Caco-2 (cell line): ENCODE measurements at places on chromosomes 5 and 9. TPM values are rescaled to one million over a fixed set of nuclear protein-coding genes. Genes with fewer than 3 reads are reported as not detected.

DNA sequence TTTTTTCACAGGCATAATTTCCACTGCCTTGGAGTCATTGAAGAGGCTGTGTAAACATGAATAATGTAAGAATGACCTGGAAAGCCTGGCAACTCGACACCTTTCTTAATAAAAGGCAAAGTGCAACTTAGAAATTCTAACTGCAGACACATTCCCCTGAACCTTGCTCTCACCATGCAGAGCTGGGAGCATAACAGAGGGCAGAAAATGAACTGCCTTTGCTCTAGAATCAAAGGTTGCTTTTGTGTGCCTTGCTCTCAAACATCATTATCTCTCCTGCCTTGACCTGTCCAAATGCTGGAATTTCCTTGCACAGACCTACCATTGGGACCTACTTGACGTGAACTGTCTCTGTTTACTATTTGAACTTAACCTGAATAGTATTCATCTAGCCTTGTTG, 462.0 kb upstream of the ZNF462 start:
- no peaks in the 10 kb centered on the region for H3K27me3 ChIP-seq
- no peak overlapping the region for H3K27ac ChIP-seq
- H3K4me3 ChIP-seq = no peak overlapping the region
- no peaks in the 10 kb centered on the region for H3K36me3 ChIP-seq
- H3K4me1 ChIP-seq = peaks cover 25% of the 10 kb centered on the region
- DNase-seq = peak; percentile 38

DNA sequence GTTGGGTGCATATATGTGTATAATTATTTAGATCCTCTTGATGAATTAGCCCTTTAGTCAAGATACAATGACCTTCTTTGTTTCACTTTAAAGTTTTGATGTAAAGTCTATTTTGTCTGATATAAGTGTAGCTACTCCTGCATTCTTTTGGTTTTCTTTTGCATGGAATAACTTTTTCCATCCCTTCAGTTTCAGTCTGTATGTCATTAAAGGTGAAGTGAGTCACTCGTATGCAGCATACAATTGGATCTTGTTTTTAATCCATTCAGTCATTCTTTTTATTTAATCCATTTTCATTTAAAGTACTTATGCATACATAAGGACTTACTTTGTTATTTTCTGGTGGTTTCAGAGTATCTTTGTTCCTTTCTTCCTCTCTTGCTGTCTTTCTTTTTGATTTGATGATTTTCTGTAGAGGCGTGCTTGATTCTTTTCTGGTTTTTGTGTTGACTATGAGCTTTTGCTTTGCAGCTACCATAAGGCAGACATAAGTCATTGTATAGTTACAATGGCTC, 36.3 kb upstream of the FAM120A start:
- H3K4me1 ChIP-seq = no peaks in the 10 kb centered on the region
- H3K27ac ChIP-seq = no peak overlapping the region
- DNase-seq = no peak
- H3K36me3 ChIP-seq = no peaks in the 10 kb centered on the region

Gene PCDHB16
- 0.07 TPM in 1 of 2 replicates, not detected in the other for total RNA-seq

GRCh38 chr9:95552814-95553546, 36.2 kb upstream of the PTCH1 start:
- no peak for DNase-seq
- no peaks in the 10 kb centered on the region for H3K27me3 ChIP-seq
- H3K4me1 ChIP-seq = no peaks in the 10 kb centered on the region

DNA sequence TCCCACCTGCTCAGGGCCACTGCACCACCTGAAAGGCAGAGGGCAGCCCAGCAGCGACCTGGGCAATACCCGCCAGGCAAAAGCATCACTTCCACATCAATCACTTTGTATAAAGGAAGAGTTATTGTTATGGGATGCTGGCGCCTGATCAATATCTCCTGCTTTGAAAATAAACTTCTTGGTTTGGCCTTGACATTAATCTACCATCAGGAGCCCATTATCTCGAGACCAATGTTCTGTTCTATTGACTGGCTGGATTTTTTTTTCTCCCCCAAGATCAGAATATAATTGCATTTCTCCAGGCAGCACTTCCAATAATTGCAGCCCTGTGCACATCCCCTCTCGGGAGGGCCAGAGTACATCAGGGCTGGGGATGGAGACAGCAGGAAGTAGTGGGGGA, 44.4 kb upstream of the SAP30L start:
- no peaks in the 10 kb centered on the region for H3K27me3 ChIP-seq
- H3K4me3 ChIP-seq = no peak overlapping the region
- no peak for DNase-seq
- H3K27ac ChIP-seq = no peak overlapping the region

- no peaks in the 10 kb centered on the region for H3K4me1 ChIP-seq
- H3K4me3 ChIP-seq = no peak overlapping the region
- no peak for DNase-seq
- no peaks in the 10 kb centered on the region for H3K36me3 ChIP-seq
Observed at GRCh38 chr9:96626912-96627311, 7.3 kb upstream of the CDC14B start.

DNA sequence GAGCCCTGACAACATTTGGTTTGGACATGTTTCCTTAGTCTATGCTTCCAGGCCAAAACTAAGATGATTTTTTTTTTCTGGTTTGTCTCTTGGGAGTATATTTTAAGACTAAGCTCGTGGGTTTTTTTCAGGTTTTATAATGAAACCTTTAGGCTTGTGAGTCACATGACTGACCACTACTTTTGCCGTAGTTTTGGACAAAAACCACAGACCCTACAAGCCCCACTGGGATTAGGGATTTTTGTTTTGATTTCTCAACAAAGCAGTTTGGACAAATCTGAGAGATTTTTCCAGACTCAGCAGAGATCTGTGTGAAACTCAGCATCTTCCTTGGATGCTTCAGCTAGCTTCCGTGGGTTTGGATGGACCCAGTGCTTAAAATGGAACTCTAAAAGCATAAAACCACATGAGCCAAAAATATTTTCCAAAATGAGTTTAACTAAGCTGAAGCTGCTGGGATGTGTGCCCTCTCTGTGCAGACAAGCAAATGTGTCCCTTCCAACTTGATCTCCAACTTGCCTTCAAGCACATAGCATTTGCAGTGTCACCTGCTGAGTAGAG, 70.3 kb upstream of the SMIM15 start:
- DNase-seq = no peak
- no peaks in the 10 kb centered on the region for H3K27me3 ChIP-seq
- H3K27ac ChIP-seq = no peak overlapping the region
- no peaks in the 10 kb centered on the region for H3K36me3 ChIP-seq

- no peak for DNase-seq
- H3K4me1 ChIP-seq = no peaks in the 10 kb centered on the region
- no peak overlapping the region for H3K27ac ChIP-seq
Observed at GRCh38 chr5:133440467-133441115, 171.8 kb downstream of the FSTL4 start.
